ENCODE measurements at places on chromosomes 3 and 15.

DNA sequence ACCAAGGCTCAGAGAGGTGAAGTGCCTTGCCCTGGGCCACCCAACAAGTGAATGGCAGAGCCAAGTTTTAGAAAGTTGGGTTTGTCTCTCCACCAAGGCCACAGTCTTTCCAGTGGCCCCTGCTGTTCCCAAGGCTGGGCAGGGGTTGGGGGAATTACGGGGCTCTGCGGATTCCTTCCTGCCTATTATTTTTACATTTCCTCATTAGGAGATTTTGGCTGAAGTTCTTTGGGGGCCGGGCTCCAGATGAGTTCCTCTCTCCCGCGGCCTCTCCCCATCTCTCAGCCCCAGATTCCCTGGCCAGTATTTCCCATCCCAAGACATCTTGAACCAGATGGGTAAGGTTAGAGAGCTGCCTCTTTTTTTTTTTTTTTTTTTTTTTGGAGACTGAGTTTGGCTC, 44.0 kb upstream of the SMAD6 start:
- DNase-seq, result no peak

DNA sequence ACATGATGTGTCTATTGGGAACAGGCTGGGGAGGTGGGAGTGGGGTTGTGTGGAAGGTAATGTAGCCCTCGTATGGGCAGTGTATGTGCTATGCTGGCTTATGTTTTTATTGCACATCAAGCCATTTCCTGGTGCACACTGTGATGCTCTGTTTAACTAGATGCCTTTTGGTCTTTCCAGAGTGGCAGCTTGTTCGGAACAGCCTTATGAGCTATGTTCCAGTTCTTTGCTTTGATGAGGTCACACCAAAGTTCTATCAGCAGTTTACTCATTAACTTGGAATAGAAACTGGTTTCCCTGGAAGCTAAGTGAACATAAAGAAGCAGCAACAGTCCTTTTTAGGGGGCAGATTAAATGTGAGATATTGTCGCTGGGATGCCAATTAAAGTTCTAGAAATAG, 133.9 kb downstream of the DIPK2A start:
- no peak for DNase-seq

GRCh38 chr3:112004669-112005068, 5.9 kb downstream of the TAGLN3 start:
- DNase-seq, result no peak

GRCh38 chr3:13091898-13092611, 18.8 kb upstream of the IQSEC1 start:
- DNase-seq, result peak; percentile 61

DNA sequence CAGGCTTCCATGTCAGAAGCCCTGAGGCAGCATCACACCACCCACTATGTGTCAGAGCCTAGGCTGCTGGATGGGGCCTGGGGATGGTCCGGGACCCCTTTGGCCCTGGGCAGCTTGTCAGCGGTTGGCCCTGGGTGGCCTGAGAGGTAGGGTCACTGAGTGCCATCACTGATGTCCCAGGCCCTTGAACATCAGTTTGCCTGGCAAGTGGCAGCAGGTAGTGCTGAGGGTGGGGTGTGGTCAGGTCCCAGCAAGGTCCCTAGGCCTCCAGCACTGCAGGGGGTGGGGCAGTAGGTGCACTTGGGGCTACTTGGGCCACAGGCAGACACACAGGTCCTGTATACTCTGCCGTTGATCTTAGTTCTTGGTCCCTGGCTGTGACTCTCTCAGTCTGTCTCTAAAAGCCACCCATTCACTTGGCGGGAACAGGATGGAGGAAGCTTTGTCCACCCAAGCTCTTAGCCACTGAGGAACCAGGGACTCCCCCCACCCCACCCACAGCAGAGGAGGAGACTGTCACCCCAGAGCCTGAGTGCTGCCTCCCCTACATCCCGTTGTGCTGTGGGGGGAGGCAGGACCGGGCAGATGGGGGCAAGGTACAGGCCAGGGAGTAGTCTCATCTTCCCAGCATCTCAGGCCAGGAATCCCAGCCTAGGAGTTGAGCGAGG, 5.8 kb downstream of the GNAI2 start:
- DNase-seq, result no peak
